Pons (tissue), 1 donor: ENCODE measurements at places on chromosomes 5 and 9.
A peak's percentile ranks its signal among the peaks of the same experiment; 100 is the strongest.

GRCh38 chr9:14554886-14555285 is 138.3 kb downstream of the ZDHHC21 start:
- no peak for DNase-seq

GRCh38 chr5:159904874-159905273 is 11.4 kb upstream of the ADRA1B start:
- DNase-seq: no peak

DNA sequence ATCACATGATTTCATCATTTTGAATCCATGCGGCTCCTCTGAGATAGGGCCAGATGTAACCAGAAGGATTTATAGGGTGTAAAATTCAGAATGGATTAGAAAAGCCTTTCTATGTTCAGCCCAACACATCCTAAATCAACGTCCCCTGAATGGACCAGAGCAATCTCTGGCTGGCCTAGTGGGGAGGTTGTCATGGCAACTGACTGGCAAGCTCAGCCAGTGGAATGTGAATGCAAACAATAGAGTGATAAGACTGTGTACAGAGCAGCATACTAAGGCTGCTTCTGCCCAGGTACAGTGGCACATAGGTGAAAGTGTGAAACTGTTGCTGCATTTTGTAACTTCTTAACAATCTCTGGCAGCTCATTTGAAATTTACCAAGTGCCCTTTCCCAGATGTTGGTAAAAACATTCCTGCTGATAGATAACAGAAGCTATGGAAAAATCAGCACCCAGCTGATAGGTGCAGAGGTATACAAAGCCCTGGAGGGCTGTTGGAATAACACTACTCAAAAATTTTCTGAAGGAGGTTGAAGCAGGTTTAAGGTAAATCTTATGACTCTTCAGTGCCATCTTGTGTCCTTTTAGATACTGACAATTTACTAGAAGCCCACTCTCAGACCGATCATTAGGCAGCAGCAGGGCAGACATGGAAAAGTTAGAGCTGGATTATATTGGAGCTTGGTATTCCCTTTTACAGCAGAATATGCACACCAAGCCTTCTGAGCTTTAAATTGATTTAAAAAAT is 267.2 kb downstream of the RAB3C start:
- DNase-seq: peak; percentile 54

GRCh38 chr5:40204144-40204543 is 475.6 kb upstream of the PTGER4 start:
- no peak for DNase-seq

DNA sequence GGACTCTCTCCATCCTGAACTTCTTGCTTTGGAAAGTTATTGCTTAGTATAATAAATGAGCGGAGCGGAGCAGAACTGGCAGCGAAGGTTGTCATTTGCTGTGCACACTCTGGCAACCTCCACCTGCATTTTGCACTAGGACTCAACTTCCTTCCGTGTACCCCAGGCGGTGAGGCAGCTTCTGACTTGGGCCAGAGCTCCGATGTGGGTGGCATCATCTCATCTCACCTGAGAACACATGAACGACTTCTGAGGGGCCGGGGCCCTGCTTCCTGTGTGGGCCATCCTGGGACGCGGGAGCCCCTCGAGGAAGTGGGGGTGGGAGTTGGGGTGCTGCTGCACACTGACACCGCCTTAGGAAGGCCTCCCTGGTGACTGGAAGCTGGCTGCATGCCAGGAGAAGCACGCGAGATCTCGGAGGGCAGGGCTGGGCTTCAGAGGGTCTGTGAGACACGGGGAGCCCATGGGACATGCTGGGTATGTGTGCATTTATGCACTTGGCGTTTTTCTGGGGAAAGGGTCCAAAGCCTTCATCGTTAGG is 56.5 kb upstream of the COL5A1 start:
- DNase-seq: no peak

GRCh38 chr5:6188344-6188743 is 190.0 kb downstream of the MED10 start:
- DNase-seq: no peak

DNA sequence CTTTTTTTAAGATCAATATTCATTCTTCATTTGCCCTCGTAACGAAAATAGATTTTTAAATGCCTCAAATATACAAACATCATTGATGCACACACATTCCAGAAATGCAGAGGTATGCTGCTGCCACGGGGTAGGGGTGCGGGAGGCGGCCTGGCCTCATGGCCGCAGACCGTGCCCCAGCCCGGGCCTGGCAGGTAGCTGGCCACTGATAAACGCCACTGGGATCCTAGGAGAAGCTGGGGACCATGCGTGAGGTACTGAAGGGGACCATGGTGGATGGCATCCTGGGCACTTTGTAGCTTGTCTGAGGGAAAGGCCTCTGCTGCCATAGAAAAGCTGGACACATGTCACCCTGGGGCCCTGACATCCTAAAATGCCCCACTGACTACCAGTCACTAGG is 6.5 kb downstream of the ORM2 start:
- DNase-seq: no peak

DNA sequence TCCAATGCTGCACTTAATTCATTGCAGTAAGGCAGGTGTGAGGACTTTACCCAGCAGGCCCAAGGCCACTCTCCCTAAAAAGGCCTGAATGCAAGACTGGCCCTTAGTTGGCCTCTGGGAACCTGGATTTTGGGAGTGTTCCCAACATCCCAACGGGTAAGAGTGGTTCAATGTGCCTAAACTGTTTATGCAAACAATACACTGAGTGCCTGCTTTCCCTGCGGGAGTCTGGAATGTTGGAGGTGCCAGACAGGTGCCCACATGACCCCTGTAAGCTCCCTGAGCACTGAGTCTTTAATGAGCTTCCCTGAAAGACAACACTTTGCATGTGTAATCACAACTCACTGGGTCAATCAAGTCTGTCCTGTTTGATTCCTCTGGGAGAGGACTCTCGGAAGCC is 37.4 kb downstream of the NSUN2 start:
- DNase-seq: no peak

- no peak for DNase-seq
Observed at GRCh38 chr5:144581044-144581443, 410.4 kb downstream of the KCTD16 start.

- no peak for DNase-seq
Observed at GRCh38 chr9:90176901-90177300, 465.7 kb downstream of the DIRAS2 start.
